Cerebellar nuclear complex (tissue), 1 donor: ENCODE measurements at places on chromosomes 12 and 14.

GRCh38 chr14:24978862-24979724, 70.9 kb downstream of the STXBP6 start:
- DNase-seq: no peak

- DNase-seq: no peak
Measured at GRCh38 chr12:127650626-127651025, 616.3 kb upstream of the TMEM132C start.

- DNase-seq: no peak
Measured at GRCh38 chr12:8780389-8780788, 42.0 kb upstream of the A2ML1 start.

DNA sequence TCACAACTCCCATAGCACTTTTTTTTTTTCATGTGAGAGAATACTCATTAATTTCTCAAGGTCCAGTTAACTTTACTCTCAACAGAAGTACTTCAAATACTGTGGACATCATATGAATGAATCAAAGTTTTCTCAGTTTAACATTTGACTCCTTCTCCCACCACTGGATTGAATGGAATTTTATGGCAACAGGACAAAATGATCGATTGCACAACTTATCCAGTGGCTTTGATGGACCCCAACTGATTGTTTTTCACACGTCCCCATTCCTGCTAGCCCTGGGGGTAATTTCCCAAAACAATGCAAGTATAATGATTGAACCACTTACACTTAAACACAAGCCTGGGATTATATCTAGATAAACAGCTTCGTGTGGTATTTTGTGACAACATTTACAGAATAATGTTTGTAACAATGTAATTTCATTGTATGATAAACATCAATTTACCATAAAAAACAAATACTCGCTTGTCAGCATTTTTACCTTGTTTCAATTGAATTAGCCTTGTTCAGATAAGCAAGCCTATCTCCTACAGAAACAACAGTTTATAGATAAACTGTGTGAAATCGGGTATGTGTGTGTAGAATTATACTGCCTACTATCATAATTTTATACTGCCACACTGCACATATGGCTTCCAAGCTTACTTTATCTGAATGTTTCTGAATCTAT, 60.9 kb downstream of the SOX5 start:
- DNase-seq: no peak

DNA sequence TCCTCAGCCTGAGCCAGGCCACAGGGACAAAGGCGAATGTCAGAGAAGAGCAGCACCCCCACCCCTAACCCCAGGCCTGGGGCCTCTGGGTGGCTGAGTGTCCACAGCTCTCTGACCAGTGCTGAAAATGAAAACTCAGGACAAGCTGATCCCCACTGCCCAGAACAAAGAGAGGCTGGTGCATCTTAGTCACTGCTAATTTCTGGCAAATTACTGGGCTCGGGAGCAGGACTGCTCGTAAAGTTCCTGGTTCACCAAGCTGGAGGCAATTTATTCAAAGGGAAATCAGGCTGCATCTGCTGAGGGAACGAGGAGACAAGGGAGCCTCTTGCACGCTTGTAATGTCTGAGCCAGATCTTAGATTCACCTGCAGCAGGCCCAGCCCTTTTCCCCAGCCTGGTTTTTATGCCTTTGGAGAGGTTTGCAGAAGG, 43.2 kb downstream of the CALM1 start:
- no peak for DNase-seq

DNA sequence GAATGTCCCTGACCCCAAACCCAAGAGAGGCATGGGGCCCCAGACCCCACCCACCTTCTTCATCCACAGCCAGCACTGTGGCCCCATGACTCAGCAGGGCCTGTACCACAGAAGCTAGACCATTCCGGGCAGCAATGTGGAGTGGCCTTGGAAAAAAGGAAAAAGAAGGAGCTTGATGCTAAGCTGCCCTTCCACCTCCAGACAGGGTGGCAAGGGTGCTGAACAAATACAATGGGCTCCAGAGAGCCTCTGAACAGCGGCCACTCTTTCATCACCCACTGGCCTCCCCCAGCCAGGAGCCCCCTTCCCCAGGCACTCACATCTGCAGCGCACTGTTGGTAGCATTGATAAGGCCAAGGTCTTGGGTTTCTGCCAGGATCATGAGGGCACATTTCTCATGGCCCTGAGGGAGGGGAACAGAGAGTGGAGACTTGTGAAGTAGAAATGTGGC, 13.9 kb downstream of the SLC39A5 start:
- no peak for DNase-seq

- no peak for DNase-seq
Measured at GRCh38 chr12:46489951-46490388, 117.4 kb upstream of the SLC38A2 start.

DNA sequence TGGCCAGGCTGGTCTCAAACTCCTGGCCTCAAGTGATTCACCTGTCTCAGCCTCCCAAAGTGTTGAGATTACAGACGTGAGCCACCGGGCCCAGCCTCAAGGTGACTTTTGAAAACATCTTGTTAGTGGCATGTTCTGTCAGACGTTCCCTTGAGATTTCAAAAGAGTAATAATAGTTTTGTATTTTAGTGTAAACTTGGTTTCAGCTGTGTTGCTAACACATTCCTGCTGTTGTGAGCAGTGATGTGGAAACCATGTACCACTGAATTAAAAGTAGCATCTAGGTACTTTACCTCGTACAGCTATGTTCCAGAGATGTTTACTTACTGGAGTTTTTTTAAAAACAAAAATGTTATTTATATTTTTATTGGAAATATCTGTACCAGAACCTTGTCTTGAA, 111.3 kb downstream of the AEBP2 start:
- DNase-seq: no peak

GRCh38 chr14:101498526-101498860, 62.8 kb upstream of the DIO3 start:
- DNase-seq: no peak

GRCh38 chr14:92984896-92985295, 61.9 kb downstream of the CHGA start:
- DNase-seq: no peak

DNA sequence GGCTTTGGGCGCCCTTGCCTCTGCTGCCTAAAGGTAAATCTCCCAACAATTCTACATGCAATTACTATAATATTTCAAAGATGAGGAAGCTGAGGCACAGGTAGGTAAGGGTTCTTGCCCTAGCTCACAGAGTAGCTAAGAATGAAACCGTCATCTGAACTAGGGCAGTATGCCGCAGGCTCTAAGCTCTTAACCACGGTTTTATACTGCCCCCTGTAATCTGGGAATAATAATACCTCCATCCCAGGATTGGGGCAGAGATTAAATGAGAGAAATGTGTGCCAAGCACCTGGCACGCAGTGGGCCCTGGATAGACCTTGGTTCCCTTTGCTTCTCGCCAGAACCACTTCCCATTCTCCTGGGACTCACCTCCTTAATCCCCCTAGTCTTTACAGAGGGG, 1.5 kb upstream of the HRK start:
- DNase-seq: no peak

DNA sequence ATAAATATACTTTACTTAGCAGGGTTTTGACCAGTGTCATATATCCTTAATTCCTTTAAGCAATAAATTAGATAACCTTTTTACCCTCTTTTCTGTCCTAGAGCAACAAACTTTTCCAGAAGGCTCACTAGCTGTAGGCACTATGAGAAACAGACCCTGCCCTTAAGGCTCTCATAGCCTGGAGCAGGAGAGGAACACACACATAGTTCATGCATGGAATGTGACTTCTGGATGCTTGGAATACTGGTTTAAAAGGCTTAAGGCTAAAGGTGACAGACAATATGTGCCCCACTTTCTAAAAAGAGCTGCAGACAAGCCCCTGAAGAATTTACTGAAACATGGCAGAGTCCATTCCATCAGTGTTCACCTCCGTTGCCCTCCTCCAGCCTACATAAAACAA, 237.2 kb downstream of the TTC8 start:
- DNase-seq: no peak

DNA sequence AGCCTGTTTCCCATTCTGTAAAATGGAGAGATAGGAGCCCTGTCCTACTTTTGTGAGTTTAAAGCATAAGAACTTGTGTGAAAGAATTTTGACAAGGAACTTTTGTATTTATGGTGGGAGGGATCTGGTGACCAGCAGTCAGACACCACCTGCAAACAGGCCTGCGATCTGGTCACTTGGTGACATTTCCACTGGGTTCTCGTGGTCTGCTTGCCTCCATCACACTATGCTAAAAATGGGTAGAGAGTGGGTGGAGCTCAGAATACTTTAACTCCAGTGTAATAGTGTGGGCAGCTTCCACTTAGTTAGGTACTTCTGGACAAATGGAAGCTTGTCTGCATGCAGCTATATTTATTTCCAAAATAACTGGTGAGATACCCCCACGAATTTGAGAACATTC, 26.5 kb upstream of the PLXNC1 start:
- no peak for DNase-seq

GRCh38 chr12:66774929-66775328, 96.1 kb upstream of the GRIP1 start:
- no peak for DNase-seq

GRCh38 chr12:3662521-3662921, 90.4 kb downstream of the CRACR2A start:
- DNase-seq: no peak

DNA sequence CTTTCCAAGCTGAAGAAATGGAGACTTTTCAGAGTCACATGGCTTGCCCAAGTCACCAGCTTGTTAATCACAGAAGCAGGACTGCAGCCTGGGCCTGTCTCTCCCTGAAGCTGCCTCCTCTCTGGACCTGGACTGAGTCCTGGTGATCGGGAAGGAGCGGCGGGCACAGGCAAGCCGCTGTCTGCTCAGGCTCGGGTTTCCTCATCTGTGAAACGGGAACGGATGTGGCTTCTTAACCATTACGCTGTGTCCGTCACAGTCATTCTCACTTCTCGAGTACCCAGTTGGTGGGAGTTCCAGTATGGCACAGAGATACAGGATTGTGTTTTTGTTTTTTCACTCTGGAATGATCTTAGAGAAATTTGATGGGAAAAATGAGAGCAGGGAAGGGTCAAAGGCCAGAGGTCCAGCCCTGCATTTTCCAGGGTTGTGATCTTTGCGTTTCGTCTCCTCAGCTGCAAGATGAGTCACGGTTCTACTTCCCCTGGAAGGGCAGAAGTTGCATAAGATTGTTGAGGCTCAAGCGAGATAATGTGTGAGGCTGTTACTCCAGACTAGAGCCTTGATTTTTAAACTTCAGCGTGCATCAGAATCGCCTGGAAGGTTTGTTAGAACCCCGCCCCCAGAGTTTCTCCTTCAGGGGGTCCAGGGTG, 7.6 kb upstream of the LRTM2 start:
- no peak for DNase-seq
